Islet precursor cell (in vitro differentiated cells): ENCODE measurements at places on chromosomes 6 and 20.

DNA sequence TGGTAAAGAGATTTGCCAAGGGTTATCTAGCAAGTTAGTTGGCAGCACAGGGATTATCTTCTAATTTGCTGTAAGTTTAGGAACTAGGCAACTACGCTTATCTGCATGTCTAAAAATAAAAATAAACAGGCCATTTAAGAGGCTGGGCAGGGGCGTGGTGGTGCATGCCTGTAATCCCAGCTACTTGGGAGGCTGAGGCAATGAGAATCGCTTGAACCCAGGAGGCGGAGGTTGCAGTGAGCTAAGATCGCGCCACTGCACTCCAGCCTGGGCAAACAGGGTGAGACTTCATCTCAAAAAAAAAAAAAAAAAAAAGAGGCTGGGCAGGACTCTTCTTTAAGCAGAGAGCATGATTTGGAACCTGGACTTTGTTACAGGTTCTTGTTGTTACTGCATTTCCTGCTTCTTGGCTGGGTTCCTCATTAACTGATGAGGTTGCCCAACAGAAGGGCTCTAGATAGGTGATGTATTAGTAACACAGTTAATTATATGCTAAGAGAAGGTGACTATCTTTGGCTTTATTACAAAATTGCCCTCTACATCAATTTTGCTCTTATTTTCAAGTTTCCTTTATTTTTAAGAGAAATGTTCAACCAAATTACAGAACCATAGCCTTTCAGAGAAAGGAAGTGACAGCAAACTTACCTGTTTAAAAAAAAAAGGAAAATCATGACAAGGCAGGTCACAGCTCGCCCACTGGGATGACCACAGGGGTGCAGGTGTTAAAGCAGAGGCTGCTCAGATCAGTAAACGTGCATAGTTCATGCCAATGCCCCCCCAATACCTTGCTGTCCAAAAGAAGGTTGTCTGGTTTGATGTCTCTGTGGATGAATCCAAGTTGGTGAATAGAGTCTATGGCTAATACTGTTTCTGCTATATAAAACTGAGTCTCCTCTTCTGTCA lies 32.5 kb downstream of the STK38 start:
- DNase-seq = no peak

- DNase-seq = no peak
These were observed 162.7 kb downstream of the LY86 start for GRCh38 chr6:6751266-6751596.

DNA sequence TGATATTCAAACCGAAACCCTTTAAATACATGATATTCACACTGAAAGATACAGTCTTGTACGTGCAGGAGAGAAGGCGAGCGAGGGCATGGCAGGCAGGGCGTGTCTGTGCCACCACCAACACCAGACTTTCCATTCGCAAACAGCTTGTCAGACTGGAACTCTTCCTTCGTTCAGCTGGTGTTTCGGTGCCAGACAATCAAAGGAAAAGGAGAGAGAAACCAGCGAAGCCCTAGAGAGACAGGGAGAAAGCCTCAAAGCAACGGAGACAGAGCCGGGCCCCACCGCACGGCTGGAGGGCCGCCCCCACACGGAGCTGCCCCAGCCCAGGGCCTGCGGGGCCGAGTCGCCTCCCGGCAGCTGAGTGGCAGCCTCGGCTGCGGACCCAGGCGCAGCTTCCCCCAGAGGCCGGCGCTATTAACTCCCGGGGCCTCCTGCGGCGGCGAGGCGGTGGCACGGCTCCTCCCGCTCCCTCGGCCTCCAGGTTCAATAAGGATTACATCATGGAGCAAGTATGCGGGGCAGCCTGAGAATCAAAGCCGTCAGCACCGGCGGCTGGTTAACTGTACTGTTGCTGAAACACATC lies 32.1 kb upstream of the NR2E1 start:
- DNase-seq = peak; percentile 98

DNA sequence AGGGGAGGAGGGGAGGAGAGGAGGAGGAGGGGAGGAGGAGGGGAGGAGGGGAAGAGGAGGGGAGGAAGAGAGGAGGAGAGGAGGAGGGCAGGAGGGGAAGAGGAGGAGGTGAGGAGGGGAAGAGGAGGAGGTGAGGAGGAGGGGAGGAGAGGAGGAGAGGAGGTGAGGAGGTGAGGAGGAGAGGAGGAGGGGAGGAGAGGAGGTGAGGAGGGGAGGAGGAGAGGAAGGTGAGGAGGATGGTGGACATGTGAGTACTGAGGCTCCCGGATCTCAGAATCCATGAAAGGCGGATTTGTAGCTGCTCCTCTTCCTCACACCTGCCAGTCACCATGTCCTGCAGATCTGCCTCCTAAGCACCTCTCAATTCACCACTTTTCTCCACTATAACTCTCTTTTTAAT lies 59.8 kb downstream of the PSMB1 start:
- DNase-seq = no peak

- DNase-seq = no peak
These were observed 109.6 kb upstream of the TRAF3IP2 start for GRCh38 chr6:111715321-111715720.

DNA sequence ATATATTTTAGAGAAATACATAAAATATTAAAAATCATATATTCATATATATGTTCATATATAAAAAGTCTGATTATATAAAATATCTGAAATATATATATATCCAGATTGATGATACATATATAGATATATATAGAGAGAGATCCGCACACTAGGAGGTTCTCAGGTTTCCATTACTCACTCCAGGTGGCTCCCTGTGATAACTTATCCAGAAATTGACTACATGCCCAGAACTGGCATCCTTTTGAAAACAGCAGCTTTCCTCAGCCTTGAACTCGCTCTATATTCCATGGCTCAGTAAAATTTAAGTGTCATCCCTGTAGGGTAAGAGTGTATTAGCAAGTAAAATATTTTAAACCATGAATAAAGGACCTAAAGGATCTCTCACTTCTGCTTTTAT lies 206.8 kb downstream of the TINAG start:
- no peak for DNase-seq

- DNase-seq = no peak
These were observed 25.7 kb downstream of the MYCT1 start for GRCh38 chr6:152723398-152723797.

- no peak for DNase-seq
These were observed 72.6 kb upstream of the THBS2 start for GRCh38 chr6:169326067-169326799.

GRCh38 chr20:10551732-10552724 lies 116.9 kb downstream of the SLX4IP start:
- no peak for DNase-seq

- DNase-seq = no peak
These were observed 9.1 kb downstream of the SGK1 start for GRCh38 chr6:134308800-134309199.

DNA sequence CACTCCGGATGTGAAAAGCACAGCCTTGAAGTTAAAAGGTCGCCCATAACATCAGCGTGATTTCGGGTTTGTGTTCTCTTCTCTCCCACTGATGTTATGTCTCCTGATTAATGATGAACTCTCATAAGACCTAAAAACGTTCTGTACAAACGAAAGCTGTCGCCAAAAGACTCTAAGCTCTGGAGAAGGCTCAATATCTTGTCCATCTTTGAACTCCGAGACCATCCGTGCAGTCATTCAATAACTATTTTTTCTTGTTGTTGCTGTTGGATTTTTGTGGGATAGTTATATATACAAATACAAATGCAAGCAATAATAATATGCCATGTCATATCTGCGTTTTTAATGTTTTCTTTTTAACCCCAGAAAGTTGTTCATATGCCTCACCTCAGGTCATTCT lies 291.8 kb upstream of the MARCKS start:
- DNase-seq = no peak

DNA sequence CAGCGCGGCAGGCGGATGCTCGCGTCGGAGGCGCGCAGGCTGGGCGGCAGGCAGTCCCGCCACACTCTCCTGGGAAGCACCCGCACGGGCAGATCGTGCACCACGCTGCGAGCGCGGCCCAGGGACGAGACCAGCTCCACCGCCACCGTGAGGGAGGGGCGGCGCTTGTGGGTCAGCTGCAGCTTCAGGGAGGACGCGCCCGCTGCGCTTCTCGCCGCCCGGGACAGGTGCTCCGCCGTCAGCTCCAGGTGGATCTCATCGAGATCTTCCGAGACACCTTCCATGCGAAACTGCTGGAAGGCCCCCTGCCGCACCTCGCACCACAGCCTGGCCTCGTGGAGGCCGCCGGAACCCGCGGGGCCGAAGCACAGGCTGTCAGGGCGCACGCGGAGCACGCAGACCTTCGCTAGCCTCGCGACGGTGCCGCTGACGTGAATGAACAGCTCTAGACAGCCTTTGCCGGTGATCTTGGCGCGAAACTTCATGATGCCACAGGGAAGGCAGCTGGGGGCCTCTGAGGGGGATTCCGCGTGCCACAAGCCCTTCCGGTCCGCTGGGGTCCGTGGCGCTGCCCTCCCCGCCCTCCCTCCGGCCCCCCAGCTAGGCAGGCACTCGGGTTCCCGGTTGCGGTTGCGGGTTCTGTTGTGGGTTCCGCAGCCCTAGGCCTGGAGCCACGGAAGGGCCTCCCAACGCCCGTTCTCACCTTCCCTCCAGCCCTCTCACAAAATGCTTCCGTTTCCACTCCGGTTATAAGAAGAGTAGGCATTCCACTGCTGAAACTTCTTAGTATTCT lies at the start of gene HUS1B:
HUS1B (minus strand) TSS at position 641 of the 793 bp plus-strand sequence; CDS start at position 485, 156 bp downstream.
- no peak for DNase-seq

GRCh38 chr20:14696478-14696877 lies 359.1 kb upstream of the FLRT3 start:
- no peak for DNase-seq

DNA sequence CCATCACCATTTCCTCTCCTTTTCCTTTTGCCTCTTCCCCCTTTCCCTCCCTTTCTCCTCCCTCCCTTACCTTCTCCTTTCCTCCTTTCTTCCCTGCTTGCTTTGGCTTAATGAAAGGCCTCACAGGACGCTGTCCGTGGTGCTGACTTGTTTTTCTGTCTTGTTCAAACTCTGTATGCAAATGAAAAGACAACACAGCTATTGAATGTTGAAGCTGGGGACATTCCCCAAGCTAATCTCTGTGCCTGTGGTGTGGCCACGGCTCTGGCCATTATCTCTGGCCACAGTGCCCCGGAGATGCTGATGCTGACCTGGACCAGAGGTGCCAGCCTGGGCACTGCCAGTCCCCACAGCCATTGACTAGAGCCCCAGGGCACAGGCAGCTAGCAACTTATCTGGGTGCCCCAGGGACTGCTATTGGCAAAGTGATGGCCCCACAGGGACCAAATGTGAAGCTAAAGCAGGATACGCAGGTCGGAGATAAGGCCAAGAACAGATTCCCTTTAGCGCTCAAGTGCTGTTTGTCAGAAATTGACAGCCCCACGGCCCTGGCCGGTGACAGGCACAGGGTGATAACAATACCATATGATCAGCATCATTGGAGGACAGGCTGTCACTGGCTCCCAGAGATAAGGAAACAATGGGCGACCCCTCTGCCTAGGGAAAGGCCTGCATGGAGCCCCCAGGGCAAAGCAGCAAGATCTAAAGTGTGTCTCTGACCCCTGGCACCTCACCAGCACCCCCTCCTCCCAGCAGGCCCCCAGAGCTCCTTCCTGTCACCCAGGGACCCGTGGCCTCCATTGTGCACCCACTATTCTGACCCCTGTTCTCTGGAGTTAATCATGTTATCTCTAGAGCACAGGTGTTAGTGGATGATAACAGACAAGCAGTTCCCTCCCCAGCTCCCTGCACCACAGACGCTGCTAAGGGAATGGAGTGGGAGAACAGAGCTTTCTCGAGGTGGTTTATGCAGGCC lies 31.6 kb upstream of the SLC32A1 start:
- DNase-seq = peak; percentile 84

- DNase-seq = peak; percentile 15
These were observed 133.3 kb downstream of the WDR27 start for GRCh38 chr6:169568314-169569087.

- DNase-seq = no peak
These were observed 186.0 kb upstream of the POU3F2 start for GRCh38 chr6:98648211-98648914.

DNA sequence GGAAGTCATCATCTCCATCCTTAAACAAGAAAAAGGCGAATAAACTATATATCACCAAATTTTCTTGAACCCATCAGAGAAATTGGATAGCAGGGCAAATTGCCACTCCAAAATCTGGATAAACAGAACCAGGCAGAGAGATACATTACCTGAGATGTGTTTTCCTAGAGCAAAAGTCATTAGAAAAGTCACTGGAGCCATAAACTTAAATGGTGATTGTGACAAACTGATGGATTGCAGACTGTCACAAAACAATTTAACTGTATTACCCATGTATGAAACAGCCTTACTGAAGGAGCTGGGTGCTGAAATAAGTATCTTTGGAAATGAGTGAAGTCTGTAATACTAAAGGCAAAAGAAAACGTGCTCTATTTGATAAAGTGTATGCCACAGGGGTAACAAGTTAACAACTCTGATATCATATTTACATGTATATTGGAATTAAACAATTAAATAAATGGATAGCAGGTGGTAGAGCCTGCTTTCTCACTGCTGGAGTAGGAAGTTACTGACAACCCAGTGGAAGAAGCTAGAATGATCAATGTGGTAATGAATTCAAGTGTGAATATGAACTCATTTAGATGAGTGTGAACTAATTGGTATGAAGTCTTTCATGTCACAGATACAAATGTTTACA lies 186.9 kb downstream of the LMBRD1 start:
- DNase-seq = no peak

DNA sequence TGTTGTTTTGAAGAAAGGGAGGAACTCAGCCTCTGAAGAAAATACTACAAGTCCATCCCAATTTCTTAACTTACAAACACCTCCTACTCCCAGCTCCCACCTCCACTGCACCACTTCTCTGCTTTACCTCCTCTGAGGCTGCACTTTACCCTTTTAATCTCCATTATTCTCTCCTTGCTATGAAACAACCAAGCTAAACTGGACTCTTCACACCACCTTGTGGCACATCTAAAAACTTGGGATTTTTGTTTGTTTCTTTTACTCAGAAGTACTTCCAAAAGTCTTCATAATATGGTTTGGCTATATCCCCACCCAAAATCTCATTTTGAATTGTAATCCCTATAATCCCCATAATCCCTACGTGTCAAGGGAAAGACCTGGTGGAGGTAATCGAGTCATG lies 142.2 kb downstream of the MOXD1 start:
- DNase-seq = no peak

DNA sequence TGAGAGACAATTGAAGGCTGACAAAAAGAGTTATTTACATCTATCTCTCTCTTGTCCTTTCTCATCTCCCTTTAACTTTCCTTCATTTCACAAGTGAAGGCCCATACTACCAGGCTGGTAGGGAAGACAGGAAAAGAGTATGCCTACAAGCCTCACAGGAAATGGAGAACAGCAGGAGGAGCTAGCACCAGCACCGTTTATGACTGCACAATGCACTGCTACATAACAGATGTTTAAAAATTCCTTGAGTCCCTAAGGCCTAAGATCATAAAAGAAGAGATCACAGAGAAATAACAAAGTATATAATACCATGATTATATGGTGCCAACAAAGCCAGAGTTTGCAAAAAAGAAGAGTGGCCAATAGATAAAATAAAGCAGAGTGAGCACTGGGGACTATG lies 194.8 kb downstream of the UNC5CL start:
- DNase-seq = no peak

DNA sequence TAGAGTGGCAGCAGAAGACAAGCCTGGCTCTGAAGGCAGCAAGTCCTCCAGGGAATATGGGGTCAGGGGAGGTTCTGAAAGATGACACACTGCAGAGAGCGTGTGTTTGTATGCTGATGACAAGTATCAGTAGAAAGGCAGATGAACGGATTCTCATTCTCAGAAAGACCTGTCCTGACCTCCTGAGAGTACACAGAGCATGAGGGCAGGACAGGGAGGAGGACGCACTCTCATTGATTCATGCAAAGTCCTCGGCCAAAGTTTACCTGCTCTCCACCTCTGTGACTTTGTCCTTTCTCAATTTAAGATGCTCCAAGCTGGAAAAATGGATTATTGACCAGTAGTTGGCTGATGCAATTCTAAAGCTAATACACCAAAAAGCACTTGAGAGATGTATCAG lies 156.7 kb downstream of the LPA start:
- no peak for DNase-seq
